ENCODE measurements at places on chromosomes 4 and X.
A peak's percentile ranks its signal among the peaks of the same experiment; 100 is the strongest.

DNA sequence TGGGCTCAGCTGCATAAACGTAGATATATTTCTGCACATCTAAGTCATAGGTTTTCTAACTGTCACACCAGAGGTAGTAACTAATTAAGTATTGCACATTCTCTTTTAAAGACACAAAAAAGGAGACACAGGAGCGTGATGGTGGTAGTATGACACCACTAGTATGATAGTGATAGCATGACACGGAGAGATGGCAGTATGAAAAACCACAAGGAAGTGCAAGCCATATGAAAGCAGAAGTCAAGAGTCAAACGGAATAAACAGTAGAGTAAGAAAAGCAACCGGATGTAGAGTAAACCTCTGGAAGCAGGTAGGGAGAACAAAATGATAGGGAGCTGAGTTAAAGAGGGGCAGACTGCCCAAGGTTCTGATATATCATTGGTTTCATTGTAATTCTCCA lies 382.2 kb upstream of the INTU start:
- no peak for DNase-seq

- no peak for DNase-seq
Observed at GRCh38 chrX:97639526-97639925, 755.8 kb downstream of the RPA4 start.

DNA sequence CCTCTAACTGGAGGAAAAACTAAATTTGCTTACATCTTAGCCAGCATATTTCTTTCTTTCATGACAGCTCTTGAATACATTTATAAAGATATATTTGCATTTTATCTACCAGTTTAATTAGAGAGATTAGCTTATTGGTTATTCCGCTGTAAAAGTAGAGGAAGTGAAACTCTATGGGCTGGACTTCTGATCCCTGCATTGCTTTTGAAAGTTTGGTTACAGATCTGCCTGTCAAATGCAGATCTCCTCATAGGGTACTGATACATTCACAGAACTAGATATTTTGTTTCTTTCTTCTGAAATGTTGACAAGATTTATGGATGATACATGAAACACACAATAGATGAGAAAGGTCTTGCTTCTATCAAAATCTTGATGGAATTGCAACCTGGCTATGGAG lies 581.4 kb upstream of the AADAT start:
- DNase-seq = no peak

GRCh38 chr4:114263233-114263632 lies 283.8 kb upstream of the ARSJ start:
- DNase-seq = no peak

GRCh38 chr4:175511861-175512260 lies 300.2 kb downstream of the GPM6A start:
- no peak for DNase-seq

- DNase-seq = no peak
Observed at GRCh38 chrX:8688776-8689175, 43.2 kb downstream of the ANOS1 start.

- DNase-seq = no peak
Observed at GRCh38 chr4:108372681-108373080, 203.9 kb upstream of the LEF1 start.

DNA sequence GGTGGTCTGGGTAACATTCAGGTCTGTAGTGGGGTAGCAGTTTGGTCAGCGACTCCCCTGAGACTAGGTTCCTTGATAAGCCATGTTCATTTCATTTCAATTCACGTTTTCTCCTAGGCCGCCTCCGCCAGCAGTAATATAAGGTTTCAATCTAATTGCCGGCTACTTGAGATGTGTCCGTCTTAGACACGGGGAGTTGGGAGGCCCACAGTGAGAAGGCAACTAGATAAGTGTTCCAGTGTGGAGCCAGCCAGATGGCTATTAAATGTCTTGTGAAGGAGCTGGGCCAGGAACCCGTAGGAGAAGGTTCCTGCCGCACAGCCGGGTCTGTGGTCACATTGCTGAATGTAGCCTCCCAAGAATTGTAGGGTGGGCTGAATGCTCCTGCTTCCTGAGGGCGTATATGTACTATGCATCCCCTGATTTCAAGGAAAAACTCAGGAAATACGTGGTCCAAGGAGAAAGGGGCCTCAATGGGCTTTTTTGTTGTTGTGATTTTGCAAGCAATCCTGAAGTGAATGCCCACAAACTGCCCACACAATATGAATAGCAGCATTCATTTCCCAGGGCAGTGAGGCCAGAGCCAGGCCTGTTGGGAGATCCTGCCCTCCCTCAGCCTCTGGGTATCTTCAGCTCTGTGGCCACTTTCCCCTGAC lies 220.6 kb upstream of the RPL34 start:
- peak; percentile 95 for DNase-seq

DNA sequence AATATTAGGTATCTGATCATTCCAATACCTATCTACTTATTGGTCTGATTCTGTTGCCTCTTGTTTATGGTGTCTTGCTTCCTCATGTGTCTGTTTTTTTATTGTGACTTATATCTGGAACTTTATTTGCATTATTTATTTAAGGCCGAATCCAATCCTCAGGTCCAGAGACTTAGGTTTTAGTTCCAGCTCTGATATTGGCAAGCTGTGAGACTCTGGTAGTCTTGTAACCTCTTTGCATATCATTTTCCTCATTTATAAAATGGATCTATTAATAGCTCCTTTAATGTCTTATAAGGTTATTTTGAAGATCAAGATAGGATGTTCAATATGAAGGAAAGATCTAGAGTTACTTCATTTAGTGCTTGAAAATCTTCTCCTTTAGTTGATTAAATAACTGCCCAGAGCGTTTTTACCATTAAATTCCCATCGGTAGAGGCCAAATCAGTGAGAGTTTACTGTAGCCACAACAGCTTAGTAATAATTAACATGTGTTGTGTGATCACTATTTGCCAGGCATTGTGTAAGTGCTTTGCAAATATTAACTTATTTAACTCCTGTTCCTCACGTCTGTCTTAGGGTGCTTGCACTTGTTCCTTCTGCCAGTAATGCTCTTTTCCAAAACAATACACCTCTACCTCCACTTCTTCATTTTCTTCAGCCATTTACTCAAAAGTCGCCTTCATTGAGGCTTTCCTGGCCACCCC lies 82.2 kb downstream of the CC2D2A start:
- no peak for DNase-seq

DNA sequence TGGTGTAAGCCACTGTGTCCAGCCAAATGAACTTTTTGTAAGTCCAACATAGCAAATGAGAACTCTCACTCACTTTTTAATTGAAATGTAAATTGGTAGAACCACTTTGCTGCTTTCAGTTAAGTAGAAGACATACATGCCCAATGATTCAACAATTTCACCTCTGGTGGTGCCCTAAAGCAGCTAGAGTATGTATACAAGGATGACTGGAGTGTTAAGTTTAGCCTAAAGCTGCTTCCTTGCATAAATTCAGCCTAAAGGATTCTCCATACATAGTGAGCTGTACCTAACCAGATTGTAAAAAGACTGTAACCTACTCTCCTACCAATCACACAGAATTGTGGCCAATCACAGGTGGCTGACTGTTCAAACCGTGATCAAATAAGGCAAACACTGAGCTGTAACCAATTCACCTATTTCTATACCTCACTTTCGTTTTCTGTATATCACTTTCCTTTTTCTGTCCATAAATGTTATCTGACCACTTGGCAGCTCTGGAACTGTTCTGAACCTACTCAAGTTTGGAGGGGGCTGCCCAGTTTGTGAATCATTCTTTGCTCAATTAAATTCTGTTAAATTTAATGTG lies 39.9 kb downstream of the PDS5A start:
- DNase-seq = no peak

DNA sequence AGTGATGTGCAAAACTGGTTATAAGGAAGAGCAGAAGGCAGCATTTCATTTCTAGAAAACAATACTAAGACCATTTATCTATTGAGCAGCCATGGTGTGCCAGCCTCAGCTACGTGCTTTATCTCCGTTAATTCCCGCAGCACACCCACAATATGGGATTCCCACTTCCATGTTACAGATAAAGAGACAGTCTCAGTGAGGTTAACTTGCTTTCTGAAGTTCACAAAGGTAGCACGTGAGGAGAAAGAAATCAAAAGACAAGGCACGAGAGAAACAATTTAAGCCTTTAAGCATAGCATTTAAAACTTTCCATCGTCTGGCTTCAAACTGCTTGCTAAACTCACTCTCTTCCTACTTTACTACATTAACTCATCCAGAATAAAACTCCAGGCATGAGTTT lies 8.0 kb upstream of the RPL34 start:
- DNase-seq = no peak

- DNase-seq = peak; percentile 80
Observed at GRCh38 chr4:127251423-127251822, 381.3 kb upstream of the INTU start.

DNA sequence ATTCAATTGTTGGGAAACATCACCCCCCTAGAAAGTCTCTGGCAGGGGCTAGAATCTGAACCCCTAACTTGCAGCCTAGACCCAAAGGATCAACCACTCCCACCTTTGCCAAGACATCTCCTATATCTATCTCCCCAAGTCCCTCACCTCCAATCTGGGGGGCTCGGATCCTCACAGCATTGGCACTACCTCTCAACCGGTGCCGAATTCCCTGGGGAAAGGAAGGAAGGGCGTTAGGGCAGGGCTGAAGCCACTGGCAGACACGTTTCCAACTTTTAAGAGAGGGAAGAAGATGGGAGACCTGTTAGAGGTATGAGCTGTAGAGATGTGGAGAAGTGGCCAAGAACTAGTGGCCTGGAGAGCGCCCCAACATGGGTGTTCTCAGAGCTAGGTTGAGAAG lies 2.7 kb downstream of the TIMM17B start:
- DNase-seq = no peak

GRCh38 chr4:156362581-156362980 lies 408.9 kb upstream of the CTSO start:
- DNase-seq = no peak

DNA sequence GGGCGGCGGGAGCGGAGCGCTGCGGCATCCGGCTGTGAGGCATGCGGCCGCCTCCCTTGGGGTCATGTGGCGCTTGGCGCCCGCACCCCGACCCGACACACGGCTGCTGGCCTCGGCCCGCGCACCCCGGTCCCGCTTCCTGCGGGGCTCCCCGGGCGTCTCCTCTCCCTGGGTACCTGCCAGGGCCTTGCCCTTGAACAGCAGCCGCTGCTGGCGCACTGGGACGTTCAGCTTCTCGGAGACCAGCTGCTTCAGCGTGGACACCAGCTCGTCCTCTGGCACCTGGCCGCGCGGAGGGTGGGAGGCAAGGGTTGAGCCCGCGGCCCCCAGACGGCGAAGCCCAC lies 391 bp downstream of the UBL4A start:
- no peak for DNase-seq

DNA sequence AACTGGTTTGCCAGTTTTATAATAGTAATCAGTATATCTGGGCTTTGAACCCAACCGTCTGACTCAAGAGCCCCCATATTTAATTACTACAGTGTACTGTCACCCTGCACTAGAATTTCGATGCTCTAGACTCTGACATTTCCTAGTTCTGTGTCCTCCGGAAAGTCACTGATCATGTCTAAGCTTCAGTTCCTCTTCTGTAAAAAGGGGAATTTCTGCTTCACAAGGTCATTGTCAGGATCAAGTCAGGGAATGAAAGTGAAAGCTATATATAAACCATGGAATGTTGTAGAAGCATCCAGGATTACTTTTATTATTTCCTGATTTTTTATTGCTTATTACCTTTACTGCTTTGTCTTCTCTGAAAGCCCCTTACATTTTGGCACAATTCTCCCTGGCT lies 4.0 kb upstream of the KCNIP4 start:
- no peak for DNase-seq

- DNase-seq = no peak
Observed at GRCh38 chr4:38946919-38947318, 79.3 kb downstream of the FAM114A1 start.

DNA sequence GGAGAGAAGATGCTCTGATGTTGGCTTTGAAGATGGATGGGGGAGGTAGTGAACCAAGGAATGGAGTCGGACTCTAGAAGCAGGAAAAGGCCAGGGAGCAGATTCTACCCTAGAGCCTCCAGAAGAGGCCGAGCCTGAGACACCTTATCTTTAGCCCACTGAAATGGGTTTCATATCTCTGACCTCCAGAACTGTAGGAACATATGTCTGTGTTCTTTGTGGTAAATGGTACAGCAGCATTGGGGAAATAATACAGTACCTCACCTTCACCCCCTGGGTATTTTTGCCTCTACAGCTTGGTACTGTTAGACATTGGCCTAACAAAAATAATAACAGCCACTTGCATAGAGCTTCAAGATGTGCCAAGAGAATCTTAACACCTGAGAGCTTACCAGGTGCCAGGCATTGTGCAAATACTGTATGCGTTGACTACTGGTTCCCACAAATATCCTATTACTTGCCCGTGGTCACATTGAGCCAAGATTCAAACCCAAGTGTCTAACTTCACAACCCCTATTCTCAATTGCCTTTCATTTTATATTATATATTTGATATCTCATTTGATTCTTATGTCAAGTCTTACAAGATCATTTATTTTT lies 57.0 kb upstream of the PGM2 start:
- DNase-seq = no peak

- no peak for DNase-seq
Observed at GRCh38 chr4:151725087-151725486, 35.7 kb downstream of the GATB start.

DNA sequence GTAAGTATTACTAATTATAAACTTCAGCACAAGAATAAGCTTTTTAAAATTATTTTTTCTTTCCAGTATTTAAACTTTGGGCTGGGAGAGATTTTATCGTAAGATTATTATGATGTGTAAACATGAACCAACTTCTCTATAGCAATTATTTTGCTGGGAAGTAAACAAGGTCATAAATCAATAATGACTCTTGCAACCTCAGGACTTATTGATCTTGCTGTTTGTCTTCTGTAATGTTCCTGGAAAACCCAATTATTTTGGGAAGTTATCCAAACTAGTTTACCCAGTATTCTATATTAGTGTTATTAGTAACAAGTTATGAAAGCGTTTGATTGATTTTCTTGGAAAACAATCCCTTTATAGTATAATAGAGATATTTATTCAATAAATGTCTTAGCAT lies 174.9 kb downstream of the PPP1R2C start:
- no peak for DNase-seq

DNA sequence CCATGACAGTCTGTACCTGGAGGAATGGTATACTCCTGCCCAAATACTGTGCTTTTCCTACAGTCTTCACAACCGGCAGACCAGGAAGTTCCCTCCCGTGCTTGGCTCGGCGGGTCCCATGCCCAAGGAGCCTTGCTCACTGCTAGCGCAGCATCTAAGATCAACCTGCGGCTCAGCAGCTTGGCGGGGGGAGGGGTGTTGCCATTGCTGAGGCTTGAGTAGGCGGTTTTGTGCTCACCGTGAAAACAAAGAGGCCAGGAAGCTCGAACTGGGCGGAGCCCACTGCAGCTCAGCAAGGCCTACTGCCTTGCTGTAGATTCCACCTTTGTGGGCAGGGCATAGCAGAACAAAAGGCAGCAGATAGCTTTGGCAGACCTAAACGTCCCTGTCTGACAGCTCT lies 152.7 kb downstream of the TEX11 start:
- no peak for DNase-seq
